ENCODE measurements at places on chromosomes 5 and 9.

- no peak for DNase-seq
These were observed 182.9 kb upstream of the RIOK2 start for GRCh38 chr5:97365918-97366317.

- DNase-seq, result no peak
These were observed 98.0 kb upstream of the PITX1 start for GRCh38 chr5:135131801-135132680.

- no peak for DNase-seq
These were observed 165.7 kb downstream of the KCTD16 start for GRCh38 chr5:144336191-144336961.

DNA sequence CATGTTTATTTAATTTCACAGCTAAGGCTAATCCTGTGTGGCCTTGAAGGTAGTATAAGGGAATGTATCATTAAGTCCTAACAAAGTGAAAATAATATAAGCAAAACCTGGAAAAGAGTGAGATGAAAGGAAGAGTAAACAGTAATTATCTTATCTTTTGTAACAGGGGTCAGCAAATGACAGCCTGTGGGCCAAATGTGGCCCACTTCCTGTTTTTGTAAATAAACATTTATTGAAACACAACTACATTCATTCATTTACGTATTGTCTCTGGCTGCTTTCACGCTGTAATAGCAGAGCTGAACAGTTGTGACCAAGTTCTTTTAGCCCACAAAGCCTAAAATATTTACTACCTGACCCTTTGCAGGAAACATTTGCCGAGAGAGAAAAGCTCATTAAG is 78.4 kb upstream of the HTR4 start:
- no peak for DNase-seq

DNA sequence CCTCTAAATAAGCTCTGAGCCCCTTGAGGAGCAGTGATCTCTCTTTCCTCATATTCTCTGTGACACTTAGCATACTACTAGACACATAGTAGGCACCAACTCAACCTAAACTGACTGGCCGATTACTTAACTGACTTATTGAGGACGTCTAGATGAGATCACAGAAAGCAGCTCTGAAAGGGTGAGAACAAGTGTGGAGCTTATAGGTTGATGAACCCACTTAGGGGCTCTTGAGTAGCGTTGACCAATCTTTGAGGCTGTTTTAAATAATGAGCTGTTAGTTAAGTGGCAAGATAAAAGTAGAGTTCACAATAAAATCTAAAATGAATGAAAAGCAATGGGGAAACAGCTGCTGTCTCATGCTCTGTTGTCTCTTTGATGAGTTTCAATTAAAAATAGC is 124.7 kb upstream of the TNPO1 start:
- DNase-seq, result no peak

GRCh38 chr5:127083711-127084110 is 10.4 kb upstream of the C5orf63 start:
- DNase-seq, result no peak

DNA sequence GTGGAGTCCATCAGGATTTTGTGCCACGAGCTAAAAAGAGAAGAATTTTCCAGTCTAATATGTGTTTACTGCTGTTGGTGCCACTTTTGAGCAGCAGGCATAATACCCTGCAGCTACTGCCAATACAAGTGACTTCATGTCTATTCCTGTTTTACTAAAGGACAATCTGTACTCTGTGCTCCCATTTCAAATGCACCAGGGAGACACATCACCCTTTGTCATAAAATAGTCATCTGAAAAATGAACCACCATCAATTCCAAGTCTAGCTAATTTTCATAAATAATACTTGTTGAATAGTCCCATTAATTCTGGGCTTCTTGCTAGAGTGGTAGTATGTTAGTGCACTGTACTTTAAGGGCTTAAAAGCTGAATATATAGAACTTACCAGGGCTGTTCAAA is 8.9 kb upstream of the PKD2L2 start:
- DNase-seq, result no peak

- DNase-seq, result no peak
These were observed 28.5 kb downstream of the ECPAS start for GRCh38 chr9:111455638-111456037.

DNA sequence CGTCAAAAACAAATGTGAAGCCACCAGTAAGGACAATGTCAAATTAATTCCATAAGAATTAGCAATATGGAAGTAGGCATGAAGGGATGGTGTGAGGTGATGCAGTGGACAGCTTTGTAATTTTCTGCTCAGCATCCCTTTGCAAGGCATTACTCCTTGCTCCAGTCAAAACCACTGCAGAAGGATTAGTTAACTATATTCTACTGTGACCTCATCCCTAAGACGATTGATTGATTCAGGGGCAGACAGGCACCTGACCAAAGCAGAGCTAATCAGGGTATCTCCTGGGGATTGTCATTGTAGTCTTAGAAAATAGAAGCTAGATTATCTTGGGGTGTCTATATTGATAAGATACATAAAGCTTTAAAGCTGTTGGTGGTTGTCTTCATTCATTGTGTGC is 98.7 kb downstream of the NMUR2 start:
- no peak for DNase-seq
